ENCODE measurements at places on chromosomes 2 and 18.

- no peak for DNase-seq
Observed at GRCh38 chr2:98849113-98849512, 86.9 kb downstream of the CRACDL start.

- DNase-seq, result peak; percentile 82
Observed at GRCh38 chr2:201837824-201838431, 31.6 kb downstream of the CDK15 start.

DNA sequence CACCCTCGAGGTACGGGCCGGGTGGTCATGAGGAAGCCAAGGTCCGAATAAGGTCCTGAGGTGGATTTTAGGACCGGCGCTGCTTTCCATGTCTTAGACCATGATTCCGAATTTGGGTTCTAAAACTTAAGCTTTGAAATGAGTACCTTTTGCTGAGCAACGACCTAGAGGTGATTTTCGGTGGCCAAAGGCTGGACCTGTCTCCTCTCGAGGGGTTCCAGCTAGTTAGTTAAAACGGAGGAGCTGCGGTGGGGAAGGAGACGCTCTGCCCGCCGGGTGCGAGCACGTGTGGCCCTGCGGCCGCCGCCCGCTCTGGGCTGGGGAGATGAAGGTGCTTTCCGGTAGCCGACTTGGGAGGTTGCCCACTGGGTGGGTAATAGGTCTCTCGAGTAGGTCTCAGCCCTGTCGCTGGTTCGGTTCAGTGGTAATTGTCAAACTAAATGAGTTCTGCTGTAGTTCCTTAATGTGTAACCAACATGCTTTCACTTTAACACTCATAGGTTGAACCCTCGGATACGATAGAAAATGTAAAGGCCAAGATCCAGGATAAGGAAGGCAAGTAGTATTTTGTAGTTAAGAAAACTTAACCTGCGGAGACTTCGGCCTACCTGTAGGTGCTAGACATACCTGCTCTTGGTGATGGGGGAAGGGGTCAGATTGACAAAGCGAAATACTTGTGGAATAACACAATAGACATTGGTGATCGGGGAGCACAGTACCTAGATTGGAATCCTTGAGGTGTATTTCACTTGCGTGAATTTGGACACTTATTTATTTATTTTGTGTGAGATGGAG lies 572 bp downstream of the RPS27A start:
- DNase-seq, result no peak

GRCh38 chr2:8629402-8629801 lies 52.5 kb upstream of the ID2 start:
- DNase-seq, result no peak

- no peak for DNase-seq
Observed at GRCh38 chr2:29276151-29276550, 160.9 kb downstream of the CLIP4 start.

GRCh38 chr2:69465513-69466456 lies 28.6 kb upstream of the NFU1 start:
- DNase-seq, result no peak

- no peak for DNase-seq
Observed at GRCh38 chr2:100692906-100693305, 127.0 kb upstream of the NPAS2 start.

DNA sequence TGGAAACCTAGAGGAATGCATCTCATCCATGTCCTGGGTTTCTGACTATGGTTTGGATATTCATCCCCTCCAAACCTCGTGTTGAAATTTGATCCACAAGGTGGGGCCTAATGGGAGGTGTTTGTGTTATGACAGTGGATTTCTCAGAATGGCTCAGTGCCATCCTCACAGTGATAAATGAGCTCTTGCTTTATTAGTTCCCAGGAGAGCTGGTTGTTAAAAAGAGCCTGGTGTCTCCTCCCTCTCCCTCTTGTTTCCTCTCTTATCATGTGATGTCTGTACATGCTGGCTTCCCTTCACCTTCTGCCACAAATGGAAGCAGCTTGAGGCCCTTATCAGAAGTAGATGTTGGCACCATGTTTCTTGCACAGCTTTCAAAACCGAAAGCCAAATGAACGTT lies 424.3 kb downstream of the DCC start:
- peak; percentile 92 for DNase-seq

DNA sequence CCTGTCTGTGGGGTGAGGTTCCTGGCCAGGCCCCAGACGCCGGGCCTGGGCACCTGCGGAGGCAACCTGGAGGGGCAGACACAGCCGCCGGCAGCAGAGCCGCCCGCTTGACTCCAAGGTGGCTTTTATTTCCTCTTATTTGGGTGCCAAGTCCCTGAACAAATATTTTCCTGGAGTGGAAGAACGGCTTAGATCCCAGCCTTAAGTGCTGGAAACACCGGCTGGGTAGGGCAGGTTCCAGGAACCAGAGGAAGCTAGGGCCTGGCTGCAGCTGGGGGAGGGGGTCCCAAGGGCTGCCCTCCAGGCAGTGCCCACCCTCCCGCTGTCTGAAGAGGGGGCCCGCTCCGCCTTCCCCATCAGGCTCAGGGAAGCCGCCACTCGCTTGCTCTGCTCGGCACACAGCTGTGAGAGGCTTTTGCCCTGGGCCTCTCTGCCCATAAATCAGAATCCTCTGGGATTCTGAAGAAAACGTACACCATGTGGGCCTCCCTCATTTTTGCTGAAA lies 28.2 kb downstream of the SDC1 start:
- DNase-seq, result no peak

- DNase-seq, result no peak
Observed at GRCh38 chr18:74395648-74396154, 61.4 kb downstream of the DIPK1C start.

All from A673 (cell line).